ENCODE measurements at places on chromosomes 7 and 10. TPM values are rescaled to one million over a fixed set of nuclear protein-coding genes. Genes with fewer than 3 reads are reported as not detected.

HPSE2 gene
- not detected for total RNA-seq

RASA4B gene
- 10.6 TPM for total RNA-seq

GHITM gene
- total RNA-seq: 124 TPM

PSMA2 gene
- 83.0 TPM for total RNA-seq

AKR1C8 gene
- not detected for total RNA-seq

CLRN3 gene
- total RNA-seq: not detected

TYSND1 gene
- total RNA-seq: 10.4 TPM

OPALIN gene
- not detected for total RNA-seq

GIMAP4 gene
- not detected for total RNA-seq

NPTX2 gene
- total RNA-seq: 0.51 TPM

GIMAP5 gene
- not detected for total RNA-seq

COL1A2 gene
- total RNA-seq: 8,614 TPM

PRSS37 gene
- not detected for total RNA-seq
